Cerebellar cortex (tissue), 1 donor: ENCODE measurements at places on chromosomes 7 and 10.

DNA sequence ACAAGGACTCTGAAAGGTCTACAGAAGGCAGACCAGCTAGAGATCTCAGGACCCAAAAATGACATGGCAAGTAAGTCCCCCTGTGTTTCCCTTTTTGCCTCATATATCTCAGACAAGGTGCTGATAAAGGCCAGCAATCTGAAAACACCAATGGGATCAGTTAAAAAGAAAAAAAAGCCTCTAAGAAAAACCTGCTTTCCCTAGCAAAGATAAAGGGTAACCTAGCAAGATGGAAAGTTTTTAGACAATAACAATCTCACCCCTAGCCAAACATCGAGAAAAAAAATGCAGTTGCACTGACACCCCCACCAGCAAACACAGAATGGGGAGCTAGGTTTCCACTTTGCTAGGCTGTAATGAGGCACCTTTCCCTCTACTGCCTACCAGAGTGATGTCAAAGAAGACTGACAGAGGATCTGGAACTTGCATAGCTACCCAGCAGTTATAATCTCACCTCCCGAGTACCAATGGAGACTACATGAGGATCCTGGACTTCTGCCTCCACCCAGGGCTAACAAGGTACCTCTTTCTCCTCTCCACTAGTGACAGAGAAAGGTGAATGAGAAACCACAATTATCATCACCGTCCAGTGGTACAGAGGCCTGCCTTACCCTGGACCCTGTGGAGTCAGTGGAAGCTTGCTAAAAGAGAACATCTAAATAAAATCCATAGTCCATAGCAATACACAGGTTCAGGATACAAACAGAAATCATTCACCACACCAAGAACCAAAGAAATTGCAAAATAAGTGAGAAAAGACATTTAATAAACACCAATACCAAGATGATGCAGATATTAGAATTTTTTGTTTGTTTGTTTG is 240.8 kb downstream of the ARHGAP12 start:
- no peak for DNase-seq

DNA sequence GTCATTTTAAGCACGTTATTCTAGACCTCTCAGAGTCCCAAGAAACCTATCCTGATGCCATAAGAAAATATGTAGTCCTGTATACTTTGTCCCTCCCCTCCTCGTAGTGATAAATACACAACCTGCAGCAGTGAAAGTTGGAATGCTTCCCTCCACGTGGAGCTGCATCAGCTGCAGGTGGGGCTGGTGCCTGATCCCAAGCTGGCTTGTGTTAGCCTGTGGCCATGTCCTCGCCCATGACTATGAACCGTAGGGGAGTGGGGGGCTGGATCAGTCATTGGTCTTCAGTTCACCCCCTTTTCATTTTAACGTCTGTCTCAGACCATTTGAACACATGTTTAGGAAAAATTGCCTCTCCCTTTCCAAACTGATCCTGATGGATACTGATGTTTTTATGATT is 171.4 kb upstream of the HABP2 start:
- no peak for DNase-seq

DNA sequence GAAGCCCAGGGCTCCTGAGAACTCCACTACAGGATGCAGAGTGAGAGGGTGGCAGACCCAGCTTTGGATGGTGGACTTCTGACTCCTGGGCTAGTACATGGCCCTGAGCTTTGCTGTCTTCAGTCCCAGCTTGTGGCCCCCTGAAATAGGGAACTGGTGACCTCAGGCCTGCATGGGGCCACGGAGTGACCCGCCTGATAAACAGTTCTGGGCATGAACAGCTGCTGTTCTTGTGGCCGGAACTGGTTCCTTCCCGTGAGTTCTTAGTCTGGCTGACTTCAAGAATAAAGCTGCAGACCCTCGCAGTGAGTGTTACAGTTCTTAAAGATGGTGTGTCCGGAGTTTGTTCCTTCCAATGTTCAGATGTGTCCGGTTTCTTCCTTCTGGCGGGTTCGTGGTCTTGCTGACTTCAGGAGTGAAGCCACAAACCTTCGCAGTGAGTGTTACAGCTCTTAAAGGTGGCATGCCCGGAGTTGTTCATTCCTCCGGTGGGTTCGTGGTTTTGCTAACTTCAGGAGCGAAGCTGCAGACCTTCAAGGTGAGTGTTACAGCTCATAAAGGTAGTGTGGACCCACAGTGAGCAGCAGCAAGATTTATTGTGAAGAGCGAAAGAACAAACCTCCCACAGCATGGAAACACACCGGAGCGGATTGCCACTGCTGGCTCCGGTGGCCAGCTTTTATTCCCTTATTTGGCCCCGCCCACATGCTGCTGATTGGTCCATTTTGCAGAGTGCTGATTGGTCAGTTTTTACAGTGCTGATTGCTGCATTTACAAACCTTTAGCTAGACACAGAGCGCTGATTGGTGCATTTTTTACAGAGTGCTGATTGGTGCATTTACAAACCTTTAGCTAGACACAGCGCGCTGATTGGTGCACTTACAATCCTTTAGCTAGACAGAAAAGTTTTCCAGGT is 268.0 kb downstream of the ZEB1 start:
- DNase-seq = no peak

- peak; percentile 58 for DNase-seq
Observed at GRCh38 chr7:133230591-133231194, 22.2 kb upstream of the EXOC4 start.

DNA sequence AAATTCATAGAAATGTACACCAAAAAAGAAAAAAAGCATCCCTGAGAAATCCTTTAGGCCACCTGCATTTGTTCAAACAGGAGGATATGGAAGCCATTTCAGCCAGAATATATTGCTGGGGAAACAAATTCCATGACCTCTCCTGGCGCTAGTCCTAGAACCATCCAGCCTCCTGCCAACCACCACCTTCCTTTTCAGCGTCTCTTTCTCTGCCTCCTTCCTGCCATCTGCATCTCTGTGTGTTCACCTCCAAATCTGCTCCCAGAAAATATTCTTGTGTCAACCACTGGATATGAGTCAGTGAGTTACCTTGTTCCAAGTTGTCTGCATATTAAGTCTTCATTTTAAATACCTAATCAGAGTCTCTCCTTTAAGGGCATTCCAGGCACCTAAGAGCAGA is 50.6 kb upstream of the NPY start:
- no peak for DNase-seq

GRCh38 chr10:71645185-71645584 is 74.4 kb downstream of the C10orf105 start:
- no peak for DNase-seq

DNA sequence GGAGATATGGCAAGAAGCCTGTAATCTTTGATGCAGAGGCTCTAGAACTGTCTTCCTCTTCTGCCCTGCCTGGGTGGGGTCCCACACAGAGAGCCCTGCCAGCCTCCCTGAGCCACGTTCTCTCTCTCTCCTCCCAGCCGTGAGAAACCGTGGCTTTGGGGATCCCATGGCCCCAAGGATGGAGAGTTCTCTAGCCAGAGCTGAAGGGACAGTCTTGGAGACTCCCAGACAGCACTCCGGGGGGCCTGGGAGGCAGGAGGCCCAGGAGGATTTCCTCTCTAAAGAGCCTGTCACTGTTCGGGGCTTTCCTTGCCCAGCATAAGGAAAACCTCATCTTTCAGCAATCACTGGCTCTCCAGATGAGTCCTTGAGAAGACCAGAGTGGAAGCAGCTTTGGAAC is 227.1 kb downstream of the ARHGAP12 start:
- no peak for DNase-seq

- DNase-seq = peak; percentile 63
Observed at GRCh38 chr7:96182424-96183158, 139.3 kb downstream of the SLC25A13 start.

- no peak for DNase-seq
Observed at GRCh38 chr10:22764639-22765038, 50.3 kb upstream of the PIP4K2A start.

DNA sequence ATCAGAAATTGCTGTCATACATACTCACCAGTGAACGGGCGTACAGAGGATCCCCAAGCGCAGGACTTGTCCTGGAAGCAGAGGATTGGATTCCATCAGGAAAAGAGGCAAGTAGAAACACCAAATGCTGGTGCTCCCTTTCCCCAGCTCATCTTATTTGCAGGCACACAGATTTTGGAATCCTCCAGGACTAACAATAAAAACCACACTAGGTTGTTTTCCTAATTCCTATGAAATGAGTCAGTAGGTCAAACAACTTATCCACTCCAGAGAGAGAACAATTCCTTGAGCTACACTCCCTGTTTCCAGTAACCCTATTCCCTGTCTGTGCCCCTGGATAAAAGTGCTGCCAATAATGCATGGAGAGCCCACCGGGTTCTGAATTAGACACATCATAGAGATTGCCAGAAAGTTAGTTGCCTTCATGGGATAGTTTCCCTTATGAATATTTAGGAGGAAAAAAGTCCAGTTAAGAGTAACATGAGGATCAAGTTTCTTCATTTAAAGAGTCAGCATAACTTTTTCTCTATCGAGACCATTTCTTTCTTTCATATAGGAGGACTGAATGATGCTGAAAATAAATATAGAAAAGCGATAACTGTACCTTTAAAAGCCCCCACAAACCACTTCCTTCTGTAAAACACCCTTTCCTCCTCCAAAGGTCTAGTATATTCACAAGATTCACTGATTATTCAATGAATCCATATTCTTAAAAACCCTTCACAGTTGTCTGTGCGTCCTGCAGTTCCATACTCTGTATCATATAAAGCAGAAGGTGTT is 178.3 kb upstream of the KLF14 start:
- no peak for DNase-seq

DNA sequence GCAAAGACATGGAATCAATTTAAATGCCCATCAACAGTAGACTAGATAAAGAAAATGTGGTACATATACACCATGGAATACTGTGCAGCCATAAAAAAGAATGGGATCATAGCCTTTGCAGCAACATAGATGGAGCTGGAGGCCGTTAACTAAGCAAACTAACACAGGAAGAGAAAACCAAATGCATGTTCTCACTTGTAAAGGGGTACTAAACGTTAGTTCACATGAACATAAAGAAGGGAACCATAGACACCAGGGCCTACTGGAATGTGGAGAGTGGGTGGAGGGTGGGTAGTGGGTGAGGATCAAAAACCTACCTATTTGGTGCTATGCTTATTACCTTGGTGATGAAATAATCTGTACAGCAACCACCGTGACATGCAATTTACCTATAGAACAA is 78.4 kb upstream of the GSDME start:
- DNase-seq = no peak

DNA sequence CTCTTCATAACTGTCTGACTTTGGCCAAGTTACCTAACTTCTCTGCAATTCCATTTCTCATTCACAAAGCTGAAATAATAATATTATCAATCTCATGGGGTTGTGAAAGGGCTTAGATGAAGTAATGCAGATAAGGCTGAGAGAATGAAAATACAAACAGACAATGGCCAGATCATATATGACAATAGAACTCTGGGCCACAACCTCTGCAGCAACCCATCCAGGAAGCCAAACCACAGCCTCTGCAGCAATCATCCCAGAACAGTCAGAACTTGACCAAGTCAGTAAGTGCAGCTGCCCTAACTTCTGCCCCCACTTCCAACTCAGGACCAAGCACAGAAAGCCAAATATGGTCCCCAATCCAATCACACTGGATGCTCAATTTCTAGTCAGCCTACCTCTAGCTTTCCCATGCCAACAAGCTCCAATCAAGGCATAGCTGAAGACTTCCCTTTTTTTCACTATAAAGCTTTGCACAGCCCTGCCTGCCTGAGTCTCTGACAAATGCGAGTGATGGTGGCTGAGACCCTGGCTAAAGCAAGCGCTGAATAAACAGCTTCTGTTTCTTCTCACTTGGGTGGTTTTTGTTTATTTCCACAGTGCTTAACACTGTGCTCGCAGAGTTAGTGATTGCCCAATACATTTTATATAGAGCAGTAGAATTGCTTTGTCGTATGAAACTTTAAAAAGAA is 34.8 kb upstream of the TNPO3 start:
- no peak for DNase-seq

GRCh38 chr7:44072364-44073231 is 7.2 kb upstream of the PGAM2 start:
- peak; percentile 79 for DNase-seq

DNA sequence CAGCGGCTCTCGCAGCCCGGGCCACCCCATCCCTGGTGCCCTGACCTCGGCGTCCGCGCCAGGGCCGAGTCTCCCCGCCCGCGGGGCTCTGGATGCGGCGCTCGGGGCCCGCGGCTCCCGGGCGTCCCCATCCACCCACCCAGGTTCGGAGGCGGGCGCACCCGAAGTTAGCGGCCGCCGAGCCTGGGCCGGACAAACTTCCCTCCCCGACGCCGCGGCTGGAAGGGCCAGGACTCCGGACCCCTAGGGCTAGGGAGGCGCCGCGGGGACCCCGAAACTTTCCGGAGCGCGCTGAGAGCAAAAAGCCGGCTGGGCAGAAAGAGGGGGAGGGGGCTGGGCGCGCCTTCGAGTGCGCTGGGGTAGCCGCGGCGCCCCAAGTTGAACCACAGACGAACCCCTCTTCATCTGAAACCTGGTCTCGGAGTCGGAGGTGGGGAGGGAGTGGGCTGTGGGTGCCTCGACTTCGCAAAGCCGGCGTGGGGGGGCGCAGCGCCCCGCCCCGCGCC is 3.7 kb upstream of the ELFN1 start:
- DNase-seq = no peak

- no peak for DNase-seq
Observed at GRCh38 chr10:85459906-85460305, 906.7 kb downstream of the GRID1 start.
